Amygdala (tissue), 56 donors: ENCODE measurements at places on chromosomes 2 and 18.

GRCh38 chr2:24315669-24316068 lies 44.7 kb downstream of the ITSN2 start:
- no peak for DNase-seq

GRCh38 chr18:48829443-48830149 lies 121.2 kb downstream of the SMAD7 start:
- no peak for DNase-seq

DNA sequence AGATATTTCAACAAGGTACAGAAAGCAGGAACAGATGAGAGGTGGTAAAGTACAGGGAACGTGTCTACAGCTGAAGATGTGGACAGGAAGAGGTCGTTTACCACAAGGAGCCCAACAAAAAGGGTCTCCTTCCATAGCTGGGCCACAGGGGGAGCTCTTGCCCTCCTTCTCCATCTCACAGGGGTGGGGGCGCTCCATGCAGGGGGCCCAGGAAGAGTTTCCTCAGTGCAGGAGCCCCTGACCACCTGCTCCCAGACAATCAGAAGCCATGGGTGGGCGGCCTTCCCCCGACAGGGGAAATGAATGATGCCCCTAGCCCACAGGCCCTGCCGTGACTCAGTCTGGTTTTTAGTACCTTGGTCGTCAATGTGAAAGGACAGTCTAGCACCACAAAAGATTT lies 163.6 kb upstream of the ZNF516 start:
- DNase-seq = no peak

GRCh38 chr2:157842106-157842879 lies 33.8 kb downstream of the ACVR1 start:
- no peak for DNase-seq

DNA sequence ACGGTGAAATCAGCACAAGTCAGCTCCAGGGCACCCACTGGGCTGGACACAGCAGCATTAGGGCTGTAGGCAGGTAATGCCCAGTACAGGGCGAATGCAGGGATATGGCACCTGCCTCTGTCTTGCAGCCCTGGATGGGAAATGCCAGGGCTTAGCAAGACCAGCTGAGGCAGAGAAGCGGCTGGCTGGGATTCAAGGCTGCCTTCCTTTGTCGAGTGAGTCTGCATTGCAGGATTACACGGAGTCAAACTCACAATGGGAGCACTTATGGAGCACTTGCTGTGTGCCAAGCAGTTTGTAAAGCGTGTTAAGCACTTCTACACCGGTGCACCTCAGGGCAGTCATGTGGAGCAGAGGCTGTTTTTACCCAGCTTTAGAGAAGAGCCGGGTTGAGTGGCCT lies 87.3 kb upstream of the HDAC4 start:
- no peak for DNase-seq

- no peak for DNase-seq
Measured at GRCh38 chr18:48023334-48024008, 93.0 kb upstream of the SMAD2 start.

DNA sequence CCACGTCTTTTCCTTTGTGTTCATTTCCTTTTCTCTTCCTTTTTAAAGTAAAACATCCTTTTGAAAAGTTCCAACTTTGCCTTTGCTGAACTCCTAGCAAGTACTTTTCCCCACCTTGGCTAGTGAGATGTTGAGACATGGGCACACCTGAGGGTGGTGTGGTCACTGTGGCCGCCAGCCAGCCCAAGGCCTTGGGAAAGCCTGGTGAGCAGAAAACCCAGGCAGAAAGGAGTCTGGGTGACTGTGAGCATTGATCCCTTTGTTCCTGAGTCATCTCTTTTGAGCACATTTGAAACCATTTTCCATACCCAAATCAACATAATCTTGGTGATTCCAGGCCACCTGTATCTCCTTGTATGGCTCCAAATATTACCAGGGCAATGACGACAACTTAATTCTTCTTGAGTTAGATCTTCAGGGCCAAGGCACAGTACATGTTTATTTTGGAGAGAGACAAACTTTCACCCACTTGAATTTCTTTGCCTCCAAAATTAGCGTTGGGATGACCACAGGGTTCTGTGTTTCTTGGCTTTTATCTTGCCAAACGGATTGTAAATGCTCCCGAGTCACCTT lies 14.5 kb downstream of the EPAS1 start:
- no peak for DNase-seq

GRCh38 chr18:63287691-63288220 lies 31.8 kb downstream of the BCL2 start:
- DNase-seq = no peak

DNA sequence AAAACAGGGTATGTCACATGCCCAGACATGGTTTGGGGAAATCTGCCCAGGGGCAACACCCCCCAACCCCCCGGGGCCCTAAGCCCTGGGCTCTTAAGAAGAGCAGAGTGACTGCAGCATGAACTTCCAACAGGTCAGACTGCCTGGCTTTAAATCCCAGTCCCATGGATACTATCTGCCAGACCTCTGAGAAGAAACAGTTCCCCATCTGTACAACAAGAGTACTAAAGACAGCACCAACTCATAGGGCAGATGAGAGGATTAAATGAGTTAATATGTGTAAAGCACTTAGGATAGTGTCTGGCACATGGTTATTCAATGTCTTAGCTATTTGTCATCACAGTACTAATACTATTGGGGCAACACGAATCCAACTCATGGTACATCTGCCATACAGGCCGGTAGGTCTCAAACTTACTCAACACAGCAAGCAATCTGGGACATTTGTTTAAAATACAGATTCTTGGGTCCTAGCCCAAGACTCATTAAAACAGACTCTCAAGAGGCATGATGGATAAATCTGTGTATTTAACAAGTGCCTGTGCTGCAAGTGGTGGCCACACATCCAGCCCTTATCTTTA lies 23.4 kb downstream of the CDH2 start:
- no peak for DNase-seq

DNA sequence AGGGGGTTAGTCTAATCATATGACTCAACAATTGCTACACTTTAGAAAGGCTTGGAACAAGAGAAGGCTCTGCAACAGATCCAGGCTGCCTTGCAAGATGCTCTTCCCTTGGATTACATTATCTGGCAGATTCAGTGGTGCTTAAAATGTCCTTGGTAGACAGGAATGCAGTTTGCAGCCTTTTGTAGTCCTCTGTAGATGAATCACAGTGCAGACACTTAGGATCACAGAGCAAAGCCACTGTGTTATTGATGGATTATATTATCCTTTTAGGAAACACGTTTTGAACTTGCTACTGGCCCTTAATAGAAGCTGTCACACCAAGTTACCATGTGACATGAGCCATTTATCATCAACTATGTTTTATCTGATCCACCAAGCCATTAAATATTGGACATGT lies 152.2 kb downstream of the CBLN2 start:
- DNase-seq = no peak
